CD4-positive, CD25-positive, alpha-beta regulatory T cell (primary cell): ENCODE measurements at places on chromosomes 3 and 15.
A peak's percentile ranks its signal among the peaks of the same experiment; 100 is the strongest.

GRCh38 chr3:145483992-145484391 is 677.0 kb downstream of the PLOD2 start:
- H3K4me3 ChIP-seq: no peak overlapping the region
- H3K27ac ChIP-seq: no peak overlapping the region
- no peaks in the 10 kb centered on the region for H3K36me3 ChIP-seq
- DNase-seq: no peak

DNA sequence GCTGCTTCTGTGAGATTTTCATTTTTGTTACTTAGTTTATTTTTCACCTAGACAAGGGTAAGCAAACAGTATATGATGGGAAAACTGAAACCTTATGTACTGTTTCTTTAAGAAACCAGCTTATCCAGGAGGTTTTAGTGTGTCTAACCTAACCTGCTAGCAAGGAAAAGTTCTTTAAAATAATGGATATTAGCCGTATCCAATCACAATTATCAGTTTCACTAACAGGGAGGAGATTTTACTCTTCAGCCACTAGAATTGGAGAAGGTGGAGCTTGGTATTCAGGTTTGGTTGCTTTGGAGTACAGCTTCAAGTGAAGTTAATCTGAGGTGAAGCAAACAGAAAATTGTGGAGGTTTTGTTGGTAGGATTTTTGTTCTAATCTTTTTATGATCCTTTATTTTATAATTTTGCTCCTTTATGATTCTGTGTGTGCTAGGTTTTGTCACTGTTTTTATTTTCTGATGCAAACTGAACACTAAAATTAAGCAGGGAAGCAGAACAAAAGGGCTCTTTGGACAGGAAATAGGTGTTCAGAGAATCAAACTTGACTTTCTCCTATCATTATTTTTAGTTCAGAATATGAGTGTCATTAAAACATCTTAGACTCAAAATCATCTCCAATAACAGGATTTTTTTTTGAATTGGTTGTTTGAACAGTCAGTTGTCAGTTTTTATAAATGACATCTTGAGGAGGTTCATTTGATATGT is 13.0 kb downstream of the ZFAND6 start:
- no peak for DNase-seq
- H3K27ac ChIP-seq: peak overlapping the region; percentile 39
- H3K27me3 ChIP-seq: no peaks in the 10 kb centered on the region
- H3K36me3 ChIP-seq: no peaks in the 10 kb centered on the region
- peak overlapping the region; percentile 79 for H3K4me3 ChIP-seq

DNA sequence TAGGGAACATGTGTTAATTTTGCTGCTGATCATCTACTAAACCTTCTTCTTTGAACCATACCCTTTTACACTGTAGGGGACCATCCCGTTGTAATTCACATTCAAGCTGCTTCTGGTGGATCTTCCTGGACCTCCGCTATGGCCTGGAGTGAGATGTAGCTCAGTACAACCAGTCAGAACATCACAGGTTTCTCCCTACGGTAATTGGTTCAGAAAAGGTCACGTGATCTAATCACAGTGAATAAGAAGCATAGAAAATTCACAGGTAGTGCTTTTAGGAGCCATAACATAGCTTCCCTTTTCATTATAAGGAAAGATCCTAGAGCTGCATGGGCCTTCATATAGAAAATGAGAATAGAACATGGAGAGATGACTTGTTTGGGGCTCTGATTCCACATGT is 320.8 kb upstream of the PDZRN3 start:
- no peak for DNase-seq
- no peak overlapping the region for H3K27ac ChIP-seq
- H3K4me1 ChIP-seq: no peaks in the 10 kb centered on the region
- no peak overlapping the region for H3K4me3 ChIP-seq
- no peaks in the 10 kb centered on the region for H3K36me3 ChIP-seq

- no peak overlapping the region for H3K27ac ChIP-seq
- no peaks in the 10 kb centered on the region for H3K27me3 ChIP-seq
- no peaks in the 10 kb centered on the region for H3K36me3 ChIP-seq
- H3K4me3 ChIP-seq: no peak overlapping the region
- no peak for DNase-seq
- peaks cover 9% of the 10 kb centered on the region for H3K4me1 ChIP-seq
Observed at GRCh38 chr3:128289534-128289933, 136.3 kb downstream of the EEFSEC start.

DNA sequence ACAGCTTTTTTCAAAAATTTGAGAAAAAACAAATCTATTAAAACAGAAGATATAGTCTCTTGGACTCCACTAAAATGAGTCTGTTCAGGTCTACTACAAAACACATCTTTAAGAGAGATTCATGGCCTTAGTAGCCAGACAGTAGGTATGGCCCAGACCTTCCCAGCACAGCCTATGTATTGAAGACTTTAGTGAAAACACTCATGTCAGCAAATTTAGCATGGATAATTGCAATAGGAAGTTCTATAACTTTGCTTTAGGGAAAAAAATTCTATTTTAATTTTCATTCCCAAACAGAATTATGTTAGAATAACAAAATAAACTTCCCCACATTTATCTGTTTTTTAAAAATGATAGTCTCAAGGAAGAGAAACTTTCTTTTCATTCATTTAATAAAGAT is 976.6 kb downstream of the FHIT start:
- no peak overlapping the region for H3K27ac ChIP-seq
- H3K4me1 ChIP-seq: no peaks in the 10 kb centered on the region
- no peaks in the 10 kb centered on the region for H3K36me3 ChIP-seq
- no peak for DNase-seq
- no peaks in the 10 kb centered on the region for H3K27me3 ChIP-seq

DNA sequence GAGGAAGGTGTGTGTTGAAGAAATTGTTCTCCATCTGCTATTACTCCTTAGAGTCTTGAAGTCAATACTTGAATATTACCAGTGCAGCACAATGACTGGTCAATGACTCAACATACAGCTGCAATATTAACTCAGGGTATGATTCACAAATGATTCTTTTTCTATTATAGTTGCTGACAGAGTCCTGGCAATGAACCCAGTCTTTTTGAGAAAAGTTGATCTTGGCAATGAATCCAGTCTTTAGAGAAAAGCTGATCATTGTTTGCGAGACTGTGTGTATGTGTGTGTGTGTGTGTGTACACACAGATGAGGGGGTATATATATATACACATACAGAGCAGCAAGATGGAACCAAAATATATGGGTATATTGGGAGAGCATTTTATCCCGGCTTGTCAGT is 315.1 kb downstream of the ZNF385D start:
- no peak for DNase-seq
- H3K27ac ChIP-seq: no peak overlapping the region
- no peaks in the 10 kb centered on the region for H3K27me3 ChIP-seq
- H3K36me3 ChIP-seq: no peaks in the 10 kb centered on the region
- no peaks in the 10 kb centered on the region for H3K4me1 ChIP-seq
- H3K4me3 ChIP-seq: no peak overlapping the region

DNA sequence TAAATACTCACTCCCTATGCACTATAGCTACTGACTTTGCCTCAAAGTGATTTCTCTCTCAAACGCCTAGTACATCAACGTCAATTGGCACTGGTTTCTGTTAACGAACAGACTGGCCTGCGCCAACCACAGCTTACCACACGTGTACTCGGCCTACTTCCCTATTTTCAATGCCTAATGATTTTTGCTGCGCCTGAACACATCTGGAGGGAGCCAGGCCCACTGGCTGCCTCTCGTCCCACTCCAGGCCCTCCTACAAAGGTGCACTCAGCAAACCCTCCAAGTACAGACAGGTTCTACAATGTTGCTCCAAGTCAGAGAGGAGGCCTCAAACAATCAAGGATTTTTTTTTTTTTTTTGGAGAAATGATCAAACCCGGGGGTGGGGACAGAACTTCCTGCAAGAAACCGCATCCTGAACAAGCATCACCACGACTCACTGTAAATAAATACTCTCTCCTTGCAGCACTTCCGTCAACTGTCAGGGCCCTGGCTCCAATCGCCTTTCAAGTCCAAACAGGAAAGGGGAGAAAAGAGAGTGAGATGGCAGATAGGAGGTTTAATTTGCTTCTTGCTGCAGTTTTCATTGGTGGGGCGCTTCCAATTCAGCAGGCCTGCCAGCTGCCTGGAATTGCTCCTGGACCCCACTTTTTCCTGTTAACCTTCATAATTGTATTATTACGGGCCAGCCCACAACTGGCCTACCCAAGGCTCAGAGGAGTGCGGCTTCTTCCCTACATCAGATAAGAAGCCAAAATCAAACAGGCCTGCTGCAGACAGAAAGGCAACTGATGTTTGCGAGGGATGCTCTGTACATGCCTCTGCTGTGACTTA is 139.3 kb downstream of the FOXP1 start:
- H3K4me3 ChIP-seq: peak overlapping the region; percentile 49
- no peaks in the 10 kb centered on the region for H3K27me3 ChIP-seq
- DNase-seq: peak; percentile 89

- H3K4me3 ChIP-seq: no peak overlapping the region
- DNase-seq: no peak
- H3K27me3 ChIP-seq: peaks cover 11% of the 10 kb centered on the region
Observed at GRCh38 chr3:115828401-115828800, 205.1 kb downstream of the GAP43 start.

DNA sequence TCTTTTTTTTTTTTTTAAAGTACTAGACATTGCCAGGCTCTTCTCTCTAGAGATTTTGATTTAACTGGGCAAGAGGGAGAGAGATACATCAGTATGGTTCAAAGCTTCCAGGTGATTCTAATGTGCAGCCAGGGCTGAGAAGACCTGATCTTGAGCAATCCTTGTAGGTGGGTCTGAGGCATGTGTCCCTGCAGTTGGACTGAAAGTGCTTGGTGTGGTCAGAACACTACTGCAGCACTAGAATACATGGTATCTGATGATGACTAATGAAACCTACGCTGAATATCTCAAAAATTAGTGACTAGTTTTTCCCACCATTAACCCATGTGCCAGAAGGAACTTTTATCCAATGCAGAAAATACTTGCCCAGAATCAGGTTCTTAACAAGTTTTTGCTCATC is 34.4 kb upstream of the MYO5C start:
- peaks cover 11% of the 10 kb centered on the region for H3K4me1 ChIP-seq
- peaks cover 53% of the 10 kb centered on the region for H3K36me3 ChIP-seq
- DNase-seq: no peak

GRCh38 chr15:94324117-94324826 is 92.9 kb downstream of the MCTP2 start:
- H3K27me3 ChIP-seq: no peaks in the 10 kb centered on the region
- H3K36me3 ChIP-seq: no peaks in the 10 kb centered on the region

DNA sequence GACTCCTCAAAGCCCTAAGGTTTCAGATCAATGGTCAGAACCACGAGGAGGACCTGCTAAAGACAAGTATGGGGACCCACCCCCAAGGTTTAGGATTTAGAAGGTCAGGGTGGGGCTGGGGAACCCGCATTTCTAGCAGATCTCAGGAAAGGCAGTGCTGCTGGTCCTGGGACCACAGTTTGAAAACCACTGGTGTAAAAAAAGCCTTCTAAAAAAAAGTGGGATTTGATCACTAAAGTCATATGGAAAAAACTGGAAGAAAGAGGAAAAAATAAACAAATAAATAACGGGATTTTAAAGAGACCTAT is 832 bp downstream of the SLC41A3 start:
- H3K27ac ChIP-seq: peak overlapping the region; percentile 91
- peak overlapping the region; percentile 69 for H3K4me3 ChIP-seq
- peak; percentile 15 for DNase-seq
- H3K27me3 ChIP-seq: no peaks in the 10 kb centered on the region

GRCh38 chr3:53703630-53704362 is 142.4 kb downstream of the CHDH start:
- no peak overlapping the region for H3K27ac ChIP-seq
- DNase-seq: no peak
- H3K36me3 ChIP-seq: no peaks in the 10 kb centered on the region
- H3K27me3 ChIP-seq: no peaks in the 10 kb centered on the region
- H3K4me3 ChIP-seq: no peak overlapping the region

- peak overlapping the region; percentile 15 for H3K4me3 ChIP-seq
- peak; percentile 90 for DNase-seq
- H3K4me1 ChIP-seq: peaks cover 43% of the 10 kb centered on the region
- no peaks in the 10 kb centered on the region for H3K36me3 ChIP-seq
- no peak overlapping the region for H3K27ac ChIP-seq
- H3K27me3 ChIP-seq: no peaks in the 10 kb centered on the region
Observed at GRCh38 chr3:32374788-32375595, 16.7 kb upstream of the CMTM7 start.
